ENCODE measurements at places on chromosomes 6 and 20. TPM values are rescaled to one million over a fixed set of nuclear protein-coding genes. Genes with fewer than 3 reads are reported as not detected.

DNA sequence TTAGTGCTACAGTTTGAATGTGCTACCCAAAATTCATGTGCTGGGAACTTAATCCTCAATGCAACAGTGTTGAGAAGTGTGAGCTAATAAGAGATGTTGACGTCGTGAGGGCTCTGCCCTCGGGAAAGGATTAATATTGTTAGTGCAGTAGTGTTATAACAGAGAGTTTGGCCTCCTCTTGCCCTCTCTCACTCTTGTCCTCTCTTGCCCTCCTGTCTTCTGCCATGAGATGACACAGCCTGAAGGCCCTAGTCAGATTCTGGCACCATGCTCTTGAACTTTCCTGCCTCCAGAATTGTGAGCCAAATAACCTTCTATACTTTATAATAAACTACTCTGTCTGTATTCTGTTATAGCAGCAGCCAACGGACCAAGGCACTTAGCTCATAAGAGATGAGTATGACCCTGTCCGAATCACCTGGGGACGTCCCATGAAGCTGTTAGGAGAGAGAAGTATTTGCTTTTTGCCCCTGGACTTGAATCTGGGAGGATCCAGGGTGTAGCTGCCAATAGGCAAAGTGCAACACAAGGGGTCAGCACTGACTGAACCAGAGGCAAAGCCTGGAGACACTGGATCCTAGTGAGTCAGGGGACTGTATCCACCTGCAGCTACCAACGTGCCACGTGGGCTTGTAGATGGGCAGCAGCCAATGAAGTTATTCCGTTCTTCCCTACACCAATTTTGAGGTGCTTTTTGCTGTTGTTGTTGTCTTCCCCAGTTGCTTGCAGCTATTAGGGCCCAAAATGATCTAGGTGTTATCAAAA is 233.7 kb downstream of the THBS2 start:
- no peak for DNase-seq

DNA sequence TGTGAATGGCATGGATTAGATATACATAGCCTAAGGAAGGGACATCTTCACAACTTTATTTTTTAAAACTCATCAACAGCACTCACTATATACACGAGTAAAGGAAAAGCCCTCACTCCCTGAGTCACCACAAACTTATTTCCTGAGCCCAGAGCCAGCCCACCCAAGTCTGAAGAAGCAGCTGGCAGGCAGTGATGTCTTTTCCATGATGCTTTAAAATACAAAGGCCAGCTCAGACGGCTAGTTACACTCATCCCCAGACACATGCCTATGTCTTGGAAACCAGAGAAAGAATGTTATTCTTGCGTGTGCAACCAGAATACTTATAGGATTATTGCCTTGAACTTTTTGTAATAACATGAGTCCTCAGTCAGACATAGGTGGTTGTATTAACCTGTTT is 114.4 kb downstream of the ADGRG6 start:
- peak; percentile 90 for DNase-seq

- no peak for DNase-seq
Measured at GRCh38 chr6:151566557-151566956, 72.7 kb downstream of the CCDC170 start.

DNA sequence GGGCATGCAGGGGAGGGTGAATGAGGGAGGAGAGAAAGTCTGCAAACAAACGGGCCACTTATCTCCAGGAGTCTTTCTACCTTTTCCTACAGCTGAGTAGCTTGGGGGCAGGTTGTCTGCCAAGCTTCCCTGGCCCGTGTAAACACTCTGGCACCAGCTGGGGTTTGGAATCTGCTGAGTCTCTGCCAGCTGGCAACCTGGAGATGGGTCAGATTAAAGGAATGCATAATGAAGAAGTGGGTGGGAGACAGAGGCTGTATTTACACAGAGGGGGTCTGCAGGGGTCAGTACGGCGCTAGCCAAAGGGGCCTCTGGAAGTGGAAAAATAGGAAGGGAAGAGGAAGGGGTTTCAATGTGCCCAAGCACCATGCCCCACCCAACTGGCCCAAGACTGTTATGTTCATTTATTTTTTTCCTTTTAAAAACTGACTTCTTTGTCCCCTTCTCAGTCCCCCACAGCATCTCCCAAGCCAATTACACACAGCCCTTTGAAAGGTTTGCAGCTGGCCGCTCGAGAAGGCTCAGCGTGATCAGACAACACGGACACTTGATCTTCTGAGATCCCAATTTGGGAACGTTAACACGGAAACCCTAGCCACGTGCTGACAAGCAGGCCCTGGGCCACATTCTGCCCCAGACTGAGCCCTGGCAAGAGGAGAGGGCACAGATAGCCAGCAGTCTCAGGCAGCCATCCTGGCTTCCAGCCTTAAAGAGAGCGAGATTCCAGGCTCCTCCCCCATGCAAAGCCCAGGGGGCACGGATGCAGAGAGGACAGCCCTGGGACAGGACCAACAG is 25.2 kb downstream of the TRAM2 start:
- DNase-seq: peak; percentile 87

GRCh38 chr6:168001029-168001332 is 3.5 kb downstream of the KIF25 start:
- no peak for DNase-seq

- DNase-seq: no peak
Measured at GRCh38 chr20:60219984-60220562, 261.9 kb downstream of the CDH26 start.

- no peak for DNase-seq
Measured at GRCh38 chr6:10511477-10511876, 9.7 kb upstream of the GCNT2 start.

GRCh38 chr6:90175627-90176538 is 120.8 kb downstream of the BACH2 start:
- DNase-seq: no peak

GRCh38 chr6:12083763-12084162 is 71.7 kb downstream of the HIVEP1 start:
- DNase-seq: no peak

GRCh38 chr6:137744877-137745276 is 122.2 kb upstream of the TNFAIP3 start:
- no peak for DNase-seq

- DNase-seq: no peak
Measured at GRCh38 chr20:20897922-20898321, 185.5 kb upstream of the RALGAPA2 start.

ADGRB3 gene
- not detected for polyA plus RNA-seq

ROS1 gene
- not detected for polyA plus RNA-seq

PSMB9 gene
- polyA plus RNA-seq: 38.4 TPM

HLA-F gene
- polyA plus RNA-seq: 0.12 TPM

C6orf132 gene
- 1.1 TPM for polyA plus RNA-seq

TAAR8 gene
- polyA plus RNA-seq: not detected

Data from AG04450 (cell line).